ENCODE measurements at places on chromosomes 16 and 17. TPM values are rescaled to one million over a fixed set of nuclear protein-coding genes. Genes with fewer than 3 reads are reported as not detected.
A peak's percentile ranks its signal among the peaks of the same experiment; 100 is the strongest.

GRCh38 chr16:69711115-69711740 lies 15.1 kb downstream of the NQO1 start:
- no peak for DNase-seq

CDRT15 gene
- 1.2 TPM for polyA plus RNA-seq

GRCh38 chr17:79223953-79224352 lies 149.3 kb downstream of the ENGASE start:
- no peak for DNase-seq

- DNase-seq = no peak
These were observed 12.8 kb upstream of the KCNJ18 start for GRCh38 chr17:21679256-21680146.

GRCh38 chr16:66471716-66472393 lies 44.8 kb downstream of the BEAN1 start:
- DNase-seq = no peak

GRCh38 chr17:21214777-21215541 lies 998 bp upstream of the TMEM11 start:
- no peak for DNase-seq

EIF3CL gene
- 98.7 TPM for polyA plus RNA-seq

DNA sequence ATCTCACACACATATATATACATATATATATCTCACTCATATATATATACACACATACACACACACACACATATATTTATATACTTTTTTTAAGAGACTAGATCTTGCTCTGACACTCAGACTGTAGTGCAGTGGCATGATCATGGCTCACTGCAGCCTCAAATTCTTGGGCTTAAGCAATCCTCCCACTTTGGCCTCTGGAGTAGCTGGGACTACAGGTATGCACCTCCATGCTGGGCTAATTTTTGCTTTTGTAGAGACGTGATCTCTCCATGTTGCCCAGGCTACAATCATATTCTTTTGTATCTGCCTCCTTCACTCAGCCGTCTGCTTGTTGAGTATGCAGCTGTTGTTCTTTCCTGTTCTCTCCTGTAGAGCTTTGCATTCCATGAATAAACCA lies 60.6 kb downstream of the HS3ST3B1 start:
- DNase-seq = no peak

CACNG4 gene
- 3.5 TPM for polyA plus RNA-seq

GRCh38 chr17:10195090-10195805 lies 3.2 kb downstream of the GAS7 start:
- no peak for DNase-seq

GRCh38 chr17:43983515-43984411 lies 20.7 kb upstream of the NAGS start:
- DNase-seq = peak; percentile 36

GRCh38 chr17:67830440-67830839 lies 5.1 kb downstream of the BPTF start:
- no peak for DNase-seq

AOC3 gene
- 4.9 TPM for polyA plus RNA-seq

GRCh38 chr17:55426851-55427586 lies 5.4 kb upstream of the MMD start:
- no peak for DNase-seq

- no peak for DNase-seq
These were observed 41.8 kb upstream of the AMZ2 start for GRCh38 chr17:68205808-68206720.

DNA sequence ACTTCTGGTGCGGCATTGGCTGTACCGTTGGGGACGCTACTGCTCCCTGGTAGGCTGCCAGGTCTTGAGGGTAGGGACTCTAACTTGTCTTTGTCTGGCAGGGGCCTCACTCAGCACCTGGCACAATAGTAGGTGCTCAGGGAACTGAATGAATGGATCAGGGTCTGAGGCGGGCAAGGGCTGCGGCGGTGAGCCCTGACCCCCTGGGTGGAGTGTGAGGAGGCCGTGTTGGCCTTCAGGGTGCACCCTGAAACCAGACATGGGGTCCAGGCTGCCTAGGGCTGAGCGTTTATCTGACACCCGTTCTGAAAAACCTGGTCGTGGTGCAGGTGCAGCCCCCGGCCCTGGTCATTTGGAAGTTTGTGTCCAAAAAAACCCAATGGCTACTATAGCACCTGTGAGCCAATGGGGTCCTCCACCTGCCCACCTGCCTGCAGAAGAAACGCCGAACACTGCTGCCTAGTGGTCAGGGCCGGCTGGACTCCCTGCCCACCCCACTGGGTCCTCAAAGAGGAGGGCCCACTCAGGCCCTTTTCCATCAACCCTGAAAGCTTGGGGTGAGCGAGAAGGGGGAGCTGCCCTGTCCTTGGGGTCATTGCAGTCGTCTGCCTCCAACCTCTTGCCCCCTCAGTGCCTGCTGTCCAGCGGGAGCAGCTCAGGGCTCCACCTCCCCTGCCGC lies 4.9 kb upstream of the ATP6V0C start:
- DNase-seq = no peak

DNA sequence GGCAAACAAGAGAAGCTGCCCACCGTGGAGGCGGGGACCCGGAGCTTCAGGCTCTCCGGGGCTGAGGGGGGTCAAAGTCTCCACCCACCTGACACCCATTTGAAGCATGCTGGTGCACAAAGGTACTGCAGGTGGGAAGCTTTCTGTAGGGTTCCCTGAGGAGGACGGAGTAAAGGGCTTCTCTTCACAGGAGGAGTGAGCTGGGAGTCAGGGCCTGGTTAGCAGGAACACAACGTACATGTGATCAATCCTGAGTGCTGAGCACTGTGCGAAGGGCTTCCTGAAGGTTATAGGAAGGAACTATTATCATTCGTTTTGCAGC lies 252.9 kb upstream of the RPL38 start:
- DNase-seq = no peak

GRCh38 chr17:50899559-50900319 lies 33.6 kb upstream of the TOB1 start:
- DNase-seq = no peak

GRCh38 chr16:81405702-81406113 lies 38.9 kb upstream of the CMIP start:
- no peak for DNase-seq

NPIPA8 gene
- polyA plus RNA-seq = 1.6 TPM

WNT9B gene
- polyA plus RNA-seq = 8.5 TPM

CES2 gene
- polyA plus RNA-seq = 41.1 TPM

SLC2A4 gene
- 2.2 TPM for polyA plus RNA-seq

DNA sequence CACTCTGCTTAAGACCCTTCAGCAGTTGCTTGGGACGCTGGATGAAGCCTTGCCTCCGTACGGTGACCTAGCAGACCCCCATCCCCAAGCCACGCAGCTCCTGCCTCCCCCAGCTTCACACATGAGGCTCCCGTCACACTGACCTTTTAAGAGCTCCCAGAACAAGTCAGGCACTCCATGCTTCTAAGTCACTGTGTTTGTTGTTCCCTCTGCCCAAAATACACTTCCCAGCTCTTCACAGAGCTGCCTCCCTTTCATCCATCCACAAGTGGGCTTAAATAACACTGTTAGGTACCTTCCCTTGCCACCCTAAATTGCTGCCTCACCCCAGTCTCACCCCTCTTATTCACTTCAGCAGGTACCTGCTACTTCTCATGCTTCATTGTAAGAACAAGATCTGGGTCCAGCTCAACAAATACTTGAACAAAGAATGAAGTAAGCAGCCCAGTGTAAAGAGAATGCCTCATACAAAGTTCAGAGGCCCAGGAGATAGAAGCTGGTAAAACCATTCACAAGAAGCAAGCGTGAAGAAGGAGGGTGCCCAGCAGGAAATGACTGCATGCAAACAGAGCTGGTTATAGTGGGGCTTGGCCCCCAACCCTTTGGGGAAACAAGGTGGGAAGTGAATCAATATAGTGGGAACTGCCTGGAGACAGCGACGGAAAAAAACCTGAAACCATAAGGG lies 5.8 kb downstream of the ZC3H7A start:
- DNase-seq = no peak

NATD1 gene
- polyA plus RNA-seq = 11.2 TPM

HSD17B1 gene
- polyA plus RNA-seq = 4.7 TPM

DNA sequence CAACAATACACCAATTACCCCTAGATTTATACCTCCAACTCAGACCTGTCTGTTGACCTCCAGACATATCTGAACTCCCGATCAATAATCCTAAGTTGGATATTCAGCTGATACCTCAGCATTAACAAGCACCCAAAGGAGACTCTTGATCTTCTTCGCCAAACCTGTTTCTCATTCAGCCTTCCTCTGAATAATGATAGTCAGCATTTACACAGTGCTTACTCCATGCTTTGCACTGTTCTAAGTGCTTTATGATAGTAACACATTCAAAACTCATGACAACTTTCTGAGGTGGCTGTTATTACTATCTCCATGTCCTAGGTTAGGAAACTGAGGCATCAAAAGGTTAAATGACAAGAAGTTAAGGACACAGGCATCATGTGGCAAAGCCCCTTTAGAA lies 104.2 kb upstream of the SIAH1 start:
- DNase-seq = no peak

- no peak for DNase-seq
These were observed 26.7 kb downstream of the SDK2 start for GRCh38 chr17:73617501-73617900.

HNF1B gene
- 114 TPM for polyA plus RNA-seq

ABCC11 gene
- 0.20 TPM for polyA plus RNA-seq

GRCh38 chr16:80347002-80347401 lies 193.8 kb upstream of the DYNLRB2 start:
- DNase-seq = no peak

DNA sequence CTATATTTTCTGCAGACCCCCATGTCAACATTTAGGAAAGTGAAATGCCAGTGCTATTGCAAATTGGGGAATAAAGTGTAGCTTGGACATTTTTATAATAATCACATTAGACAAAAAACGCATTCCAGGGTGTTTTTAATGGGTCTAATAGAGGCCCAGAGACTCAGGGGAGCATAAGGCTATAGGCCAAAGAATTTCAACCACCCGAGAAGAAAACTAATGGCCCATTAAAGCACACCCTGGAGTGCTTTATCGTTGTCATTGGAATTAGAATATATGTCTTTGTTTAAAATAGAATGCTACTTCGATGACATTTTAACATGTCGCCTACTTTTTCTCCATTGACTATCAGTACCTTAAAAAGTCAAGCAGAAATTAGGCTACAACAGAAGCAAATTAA lies 414.1 kb upstream of the CDH8 start:
- no peak for DNase-seq

HBQ1 gene
- polyA plus RNA-seq = not detected

GRCh38 chr16:49356728-49357488 lies 16.7 kb upstream of the C16orf78 start:
- DNase-seq = no peak

IGFALS gene
- 1.6 TPM for polyA plus RNA-seq

CFAP97D1 gene
- 0.10 TPM for polyA plus RNA-seq
